ENCODE measurements at places on chromosomes 6 and 20.

- no peak for DNase-seq
Observed at GRCh38 chr6:11412616-11413015, 124.9 kb upstream of the TMEM170B start.

DNA sequence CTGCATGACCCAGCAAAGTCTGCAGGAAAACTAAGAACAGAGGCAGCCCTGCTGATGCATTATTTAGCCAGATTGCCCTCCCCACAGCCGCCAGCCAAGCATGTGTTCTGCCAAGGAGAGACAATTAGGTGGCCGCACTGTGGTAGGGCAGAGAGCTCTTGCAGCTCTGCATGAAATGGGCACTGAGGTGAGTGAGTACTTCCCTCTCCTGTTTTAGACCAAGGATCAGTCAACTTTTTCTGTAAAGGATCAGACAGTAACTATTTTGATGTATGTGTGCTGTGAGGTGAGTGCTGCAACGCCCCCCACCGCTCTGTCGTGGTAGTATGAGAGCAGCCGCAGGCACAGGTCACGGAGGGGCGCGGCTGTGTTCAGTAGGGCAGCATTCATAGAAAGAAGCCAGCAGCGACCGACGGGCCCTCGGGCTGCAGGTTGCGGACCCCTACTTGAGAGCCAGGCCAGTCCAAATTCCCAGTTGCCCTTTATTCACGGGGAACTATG is 23.8 kb upstream of the FAM50B start:
- DNase-seq, result no peak

GRCh38 chr6:35298625-35299140 is 1.1 kb downstream of the DEF6 start:
- DNase-seq, result no peak

DNA sequence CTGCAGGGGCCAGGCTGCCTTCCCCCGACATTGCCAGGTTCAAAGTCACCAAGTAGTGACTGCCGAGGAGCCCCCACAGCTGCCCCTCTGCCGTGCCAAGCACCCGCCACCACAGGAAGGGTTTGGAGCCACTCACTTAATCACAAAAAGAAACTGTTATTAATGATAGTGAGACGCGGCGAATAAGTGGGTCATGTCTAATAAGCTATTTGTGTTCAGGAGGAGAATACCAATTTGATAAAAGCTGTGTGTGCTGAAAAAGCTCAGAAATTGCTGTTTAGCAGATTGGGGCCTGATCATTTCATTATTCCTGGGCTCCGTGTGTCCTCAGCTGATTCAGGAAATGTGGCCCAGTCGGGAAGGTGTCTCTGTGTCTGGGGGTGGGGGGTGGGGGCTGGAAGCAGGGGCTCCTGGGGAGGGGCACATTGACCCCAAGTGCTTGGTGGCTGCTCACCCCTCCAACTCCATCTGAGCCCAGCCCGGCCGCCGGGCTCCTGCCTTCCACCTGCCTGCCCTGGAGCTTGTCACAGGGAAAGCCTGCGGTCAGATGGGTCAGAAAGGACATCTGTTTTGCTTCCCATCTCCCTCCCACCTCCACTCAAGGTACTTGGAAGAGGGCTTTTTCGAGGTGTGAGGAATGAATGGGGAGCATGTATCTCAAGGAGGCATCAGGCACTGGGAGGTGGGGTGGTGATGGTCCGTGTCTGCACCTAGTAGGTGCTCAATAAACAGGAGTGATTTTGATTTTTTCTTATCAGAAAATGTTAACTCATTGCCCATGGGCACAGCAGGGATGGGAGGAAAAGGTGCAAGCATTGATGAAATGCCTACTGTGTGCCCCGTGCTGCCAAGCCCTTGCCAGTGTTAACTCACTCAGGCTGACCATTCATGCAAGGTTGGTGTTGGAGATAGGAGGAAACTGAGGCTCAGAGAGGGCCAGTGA is 3.0 kb downstream of the VSTM2L start:
- no peak for DNase-seq

DNA sequence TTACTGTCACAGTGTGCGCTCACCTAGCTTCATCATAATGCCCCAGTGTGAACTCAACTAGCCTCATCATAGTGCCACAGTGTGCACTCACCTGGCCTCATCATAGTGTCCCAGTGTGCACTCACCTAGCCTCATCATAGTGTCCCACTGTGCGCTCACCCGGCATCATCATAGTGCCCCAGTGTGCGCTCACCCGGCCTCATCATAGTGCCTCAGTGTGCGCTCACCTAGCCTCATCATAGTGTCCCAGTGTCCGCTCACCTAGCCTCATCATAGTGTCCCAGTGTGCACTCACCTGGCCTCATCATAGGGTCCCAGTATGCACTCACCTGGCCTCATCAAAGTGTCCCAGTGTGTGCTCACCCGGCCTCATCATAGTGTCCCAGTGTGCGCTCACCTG is 10.6 kb downstream of the TMEM242 start:
- DNase-seq, result no peak

- DNase-seq, result no peak
Observed at GRCh38 chr6:85449818-85450759, at the start of gene NT5E. Gene NT5E (plus strand): TSS chr6:85450083. CDS start chr6:85450140, 57 bp downstream.

DNA sequence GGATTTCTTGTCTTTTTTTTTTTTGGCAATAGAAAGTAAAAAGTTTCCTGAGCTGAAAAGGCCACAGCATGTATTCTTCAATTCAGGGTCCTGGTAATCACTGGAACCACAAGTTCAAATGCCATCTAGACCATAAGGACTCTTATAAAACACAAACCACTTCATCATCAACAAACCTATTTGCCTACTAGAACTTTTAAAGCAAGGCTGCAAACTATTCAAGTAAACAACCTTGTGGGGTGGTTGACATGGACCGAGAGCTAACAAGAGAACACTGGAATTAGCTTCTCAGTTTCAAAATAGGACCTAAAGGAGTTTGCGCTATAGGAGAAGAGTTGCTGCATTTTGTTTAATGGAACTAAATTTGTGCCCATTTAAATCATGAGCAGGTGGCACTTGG is 215.9 kb downstream of the ATXN1 start:
- no peak for DNase-seq

GRCh38 chr20:57499676-57500075 is 25.3 kb downstream of the CTCFL start:
- no peak for DNase-seq

DNA sequence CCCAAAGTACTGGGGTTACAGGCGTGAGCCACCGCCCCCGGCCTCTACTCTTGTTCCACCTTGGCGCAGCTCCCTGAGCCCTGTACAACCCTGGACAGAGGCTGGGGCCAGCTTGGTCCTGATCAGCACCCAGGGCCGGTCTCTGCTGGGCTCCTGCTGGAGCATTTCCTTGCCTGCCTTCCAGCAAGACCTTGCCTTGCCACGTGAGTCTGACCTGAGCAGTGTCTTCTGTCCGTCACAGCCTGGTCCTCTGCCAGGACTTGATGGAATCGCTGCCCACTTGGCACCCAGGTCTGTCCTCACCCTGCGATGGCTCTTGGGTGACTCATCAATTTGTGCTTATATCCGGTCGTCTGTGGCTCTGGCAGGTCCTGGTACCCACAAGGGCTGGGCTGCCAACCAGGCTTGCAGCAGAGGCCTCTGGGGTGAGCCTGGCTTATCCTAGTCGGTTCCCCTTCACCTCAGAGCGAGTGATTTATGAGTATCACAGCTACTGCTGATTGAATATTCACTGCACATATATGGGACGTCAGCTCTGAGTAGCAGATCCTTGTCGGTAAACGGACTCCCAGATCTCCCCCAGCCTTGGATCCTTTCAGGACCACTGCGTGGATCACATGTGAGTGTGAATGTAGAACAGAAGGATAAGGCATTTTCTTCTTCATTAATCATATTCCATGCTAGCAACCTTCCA is 10.1 kb upstream of the SULF2 start:
- DNase-seq, result no peak

DNA sequence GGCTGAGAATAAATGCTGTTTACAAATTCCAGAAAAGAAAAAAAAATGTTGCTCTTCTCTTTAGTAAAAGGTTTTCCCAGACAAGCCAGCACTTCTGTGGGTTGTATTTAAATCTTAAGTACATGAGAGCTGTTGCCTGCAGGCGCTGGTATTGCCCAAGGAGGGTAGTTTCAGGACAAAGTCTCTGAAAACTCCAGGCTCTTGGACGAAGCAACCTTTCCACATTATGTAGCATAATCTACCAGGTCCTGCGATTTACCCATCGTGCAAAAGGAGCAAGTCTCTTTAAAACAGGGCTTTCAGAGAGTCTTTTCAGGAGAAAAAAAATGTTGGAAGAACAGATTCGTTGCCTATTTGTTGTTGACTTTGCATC is 65.6 kb downstream of the PLG start:
- no peak for DNase-seq

DNA sequence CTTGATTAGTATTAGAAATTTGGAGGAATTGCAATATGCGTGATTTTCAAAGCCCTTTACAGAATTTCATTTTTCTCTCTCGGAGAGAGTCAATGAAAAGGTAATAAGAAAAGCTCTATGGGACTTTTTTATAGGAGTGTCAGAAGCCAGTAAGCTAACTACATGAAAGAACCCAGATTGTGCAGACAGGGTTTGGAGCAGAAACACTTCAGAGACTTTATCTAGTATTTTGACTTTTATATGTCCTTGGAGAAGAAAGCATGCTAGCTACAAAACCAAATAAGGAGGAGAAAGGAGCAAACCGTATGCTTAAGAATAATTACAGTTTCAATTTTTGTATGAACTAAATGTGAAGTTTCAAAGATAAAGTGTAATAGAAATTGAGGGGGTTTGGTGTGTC is 141.7 kb downstream of the C6orf58 start:
- DNase-seq, result no peak

DNA sequence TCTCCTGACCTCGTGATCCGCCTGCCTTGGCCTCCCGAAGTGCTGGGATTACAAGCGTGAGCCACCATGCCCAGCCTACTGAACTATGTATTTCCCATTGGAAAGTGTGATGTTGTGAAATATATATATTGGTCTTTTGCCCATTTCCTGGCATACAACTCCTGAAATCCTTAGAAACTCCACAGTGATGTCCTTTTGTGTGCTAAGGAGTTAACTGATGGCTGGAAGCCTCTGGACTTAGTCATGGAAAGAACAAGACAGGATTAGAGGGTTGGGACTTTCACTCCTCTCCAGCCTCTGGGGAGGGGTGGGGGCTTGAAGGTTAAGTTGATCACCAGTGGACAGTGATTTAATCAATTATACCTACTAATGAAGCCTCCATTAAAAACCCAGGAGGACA is 7.1 kb downstream of the PANK2 start:
- no peak for DNase-seq

DNA sequence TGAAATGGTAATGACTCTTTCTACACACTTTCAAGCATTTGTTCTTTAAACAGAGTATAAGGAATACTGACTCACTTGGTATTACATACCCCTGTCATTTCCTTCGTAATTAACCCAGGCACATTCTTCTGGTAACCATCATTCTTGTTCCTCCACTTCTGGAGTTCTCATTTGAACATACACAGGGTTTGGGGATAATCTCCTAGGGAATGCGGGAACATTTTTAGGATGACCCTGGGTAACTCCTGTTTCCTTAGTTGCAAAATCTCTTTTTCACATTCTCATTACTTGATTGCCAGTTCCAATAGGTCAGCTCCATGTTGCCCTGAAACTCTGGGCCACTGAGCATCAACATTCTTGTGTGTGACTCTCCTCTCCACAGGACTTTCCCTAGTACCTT is 51.5 kb upstream of the E2F3 start:
- DNase-seq, result no peak

GRCh38 chr20:57589728-57590484 is 29.0 kb downstream of the PCK1 start:
- DNase-seq, result no peak

DNA sequence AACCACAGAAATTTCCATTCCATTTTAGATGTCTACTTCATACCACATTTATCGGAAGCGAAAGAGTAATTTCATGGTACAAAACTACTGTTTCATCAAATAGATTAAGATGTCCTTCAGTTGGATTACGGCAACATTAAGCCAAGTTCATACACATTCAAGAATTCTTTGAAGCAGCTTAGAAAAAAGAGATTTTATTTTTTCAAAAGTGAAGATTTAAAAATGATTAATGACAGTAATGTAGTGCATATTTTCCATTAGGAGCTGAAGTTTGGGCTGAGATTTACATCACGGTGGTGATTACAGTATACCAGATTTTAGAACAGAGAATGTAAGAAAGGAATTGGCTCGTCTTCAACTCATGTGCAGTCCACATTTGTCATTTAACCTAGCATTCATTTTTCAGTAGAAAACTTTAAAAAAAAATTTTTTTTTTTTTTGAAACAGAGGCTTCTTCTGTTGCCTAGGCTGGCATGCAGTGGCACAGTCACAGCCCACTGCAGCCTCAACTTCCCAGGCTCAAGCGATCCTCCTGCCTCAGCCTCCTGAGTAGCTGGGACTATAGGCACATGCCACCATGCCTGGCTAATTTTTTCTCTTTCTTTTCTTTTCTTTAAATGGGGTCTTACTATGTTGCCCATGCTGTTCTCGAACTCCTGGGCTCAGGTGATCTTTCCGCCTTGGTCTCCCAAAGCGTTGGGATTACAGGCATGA is 1.9 kb downstream of the SYNJ2 start:
- no peak for DNase-seq

GRCh38 chr6:57224769-57225515 is 2.8 kb upstream of the RAB23 start:
- no peak for DNase-seq

DNA sequence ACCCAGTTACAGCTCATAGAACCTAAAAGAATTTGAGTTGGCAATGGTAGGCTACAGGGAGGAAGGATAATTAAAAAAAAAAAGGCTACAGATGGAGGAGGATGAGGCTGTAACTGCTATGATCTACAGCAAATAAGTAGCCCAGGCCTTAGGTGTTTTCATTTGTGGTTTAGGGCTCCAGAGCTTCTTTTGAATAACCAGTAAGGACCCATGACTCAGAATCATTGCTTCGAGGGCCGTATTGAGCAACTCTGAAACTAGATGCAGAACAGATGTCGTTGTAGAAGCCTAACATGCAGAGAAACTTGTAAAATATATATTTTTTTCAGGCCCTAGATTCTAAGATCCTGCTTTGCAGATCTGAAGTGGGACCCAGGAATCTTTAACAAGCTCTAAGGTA is 19.0 kb upstream of the ASIP start:
- no peak for DNase-seq

GRCh38 chr6:45026003-45026516 is 302.1 kb upstream of the RUNX2 start:
- DNase-seq, result no peak
